NCI-H1092 treated with DMSO at 0.1 percent for 48 hours (cell line): ENCODE measurements at places on chromosomes 16 and 17.

- DNase-seq = no peak
Measured at GRCh38 chr16:29825145-29826044, 5.1 kb downstream of the MVP start.

DNA sequence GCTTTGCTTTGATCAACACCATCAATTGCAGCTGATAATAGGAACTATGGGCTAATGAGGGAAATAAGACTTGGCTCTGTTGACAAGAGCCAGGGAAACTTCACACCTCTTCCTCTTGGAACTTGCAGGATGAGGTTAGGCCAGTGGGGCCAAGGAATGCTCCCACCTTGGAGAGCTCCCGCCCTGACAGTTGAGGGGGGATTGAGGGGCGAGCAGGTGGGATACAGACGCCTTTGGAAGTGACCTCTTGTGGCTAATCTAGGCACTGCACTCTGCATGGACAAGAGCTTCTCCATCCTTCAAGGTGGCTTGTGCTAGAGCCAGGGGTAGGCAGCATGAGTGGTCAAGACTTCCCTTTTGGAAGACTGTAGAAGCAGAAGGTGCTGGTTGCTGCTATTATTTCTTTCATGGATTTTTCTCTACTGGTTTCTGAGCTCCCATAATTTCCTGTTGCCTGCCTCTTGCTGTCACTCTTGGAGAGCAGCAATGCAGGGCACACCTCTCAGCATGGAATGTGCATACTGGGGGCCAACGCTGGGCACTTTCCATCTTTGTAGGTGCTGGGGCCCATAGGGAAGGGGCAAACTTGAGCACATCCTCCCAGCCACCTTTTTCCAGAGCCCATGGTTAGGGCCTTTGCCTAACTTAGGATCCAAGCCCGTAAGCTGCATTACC lies 2.3 kb upstream of the PHF12 start:
- DNase-seq = peak; percentile 26

DNA sequence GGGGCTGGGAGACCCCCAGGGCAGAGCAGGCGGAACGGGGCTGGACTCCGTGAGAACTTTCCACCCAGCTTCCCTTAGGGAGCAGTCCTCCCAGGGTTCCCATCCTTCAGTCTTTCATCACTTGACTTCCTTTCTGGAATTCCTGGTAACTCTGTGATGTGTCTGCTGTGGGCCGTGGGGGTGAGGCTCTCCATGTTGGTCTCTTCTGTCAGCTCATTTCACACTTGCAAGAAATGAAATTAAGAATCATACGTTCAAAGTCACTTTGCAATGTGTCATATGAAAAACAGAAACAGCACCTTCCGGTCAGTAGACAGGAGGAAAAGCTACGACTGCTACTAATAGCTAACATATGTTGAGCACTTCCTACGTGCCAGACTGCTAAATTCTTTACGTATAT lies 5.4 kb upstream of the BBS2 start:
- no peak for DNase-seq

- DNase-seq = no peak
Measured at GRCh38 chr16:70269471-70269870, 17.7 kb upstream of the EXOSC6 start.

GRCh38 chr16:27595475-27595874 lies 45.5 kb downstream of the KATNIP start:
- DNase-seq = no peak

DNA sequence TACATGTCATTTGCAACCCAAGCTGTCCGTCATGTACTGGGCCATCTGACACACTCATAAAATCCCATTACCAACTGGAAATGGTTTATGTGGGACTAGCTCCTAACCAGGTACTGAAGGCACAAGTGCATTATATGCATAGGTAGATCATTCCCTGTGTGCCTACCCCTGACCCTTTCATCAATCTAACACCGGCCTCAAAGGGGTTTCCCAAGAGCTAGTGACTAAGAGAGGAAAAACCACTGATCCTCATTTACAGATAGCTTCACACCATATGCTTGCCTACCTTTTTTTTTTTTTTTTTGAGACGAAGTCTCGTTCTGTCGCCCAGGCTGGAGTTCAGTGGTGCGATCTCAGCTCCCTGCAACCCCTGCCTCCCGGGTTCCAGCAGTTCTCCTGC lies 449.8 kb downstream of the SLC39A11 start:
- DNase-seq = no peak

GRCh38 chr17:79844869-79845600 lies 5.8 kb upstream of the CBX4 start:
- DNase-seq = no peak

DNA sequence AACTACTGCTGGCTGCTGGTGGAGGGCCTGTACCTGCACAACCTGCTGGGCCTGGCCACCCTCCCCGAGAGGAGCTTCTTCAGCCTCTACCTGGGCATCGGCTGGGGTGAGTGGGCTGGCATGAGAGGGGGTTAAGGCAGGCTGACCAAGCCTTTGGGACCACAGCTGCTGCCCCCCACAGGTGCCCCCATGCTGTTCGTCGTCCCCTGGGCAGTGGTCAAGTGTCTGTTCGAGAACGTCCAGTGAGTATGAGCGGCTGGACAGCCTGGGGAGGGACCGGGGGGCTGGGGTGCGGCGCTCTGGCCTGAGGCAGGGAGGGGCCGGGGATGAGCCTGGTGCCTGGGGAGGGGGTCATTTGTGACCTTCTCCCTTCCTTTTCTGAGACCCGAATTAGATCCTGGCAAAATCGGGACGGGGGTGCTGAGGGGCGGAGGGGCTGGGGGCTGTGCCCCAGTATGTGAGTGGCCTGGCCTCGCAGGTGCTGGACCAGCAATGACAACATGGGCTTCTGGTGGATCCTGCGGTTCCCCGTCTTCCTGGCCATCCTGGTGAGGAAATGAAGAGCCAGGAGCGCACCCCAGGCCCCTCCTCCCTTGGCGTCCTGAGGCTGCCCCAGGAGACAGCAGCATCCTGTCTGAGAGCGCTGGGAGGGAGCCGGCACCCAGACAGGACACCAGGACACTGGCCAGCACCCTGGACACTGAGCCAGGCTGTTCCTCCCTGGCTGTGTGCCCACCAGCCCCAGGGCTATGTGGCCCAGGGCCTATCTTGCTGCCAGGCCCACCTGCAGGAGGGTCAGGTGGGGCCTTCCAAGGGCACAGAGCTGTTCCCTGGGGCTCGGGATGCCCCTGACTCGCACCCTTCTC lies 8.0 kb downstream of the GCGR start:
- no peak for DNase-seq

DNA sequence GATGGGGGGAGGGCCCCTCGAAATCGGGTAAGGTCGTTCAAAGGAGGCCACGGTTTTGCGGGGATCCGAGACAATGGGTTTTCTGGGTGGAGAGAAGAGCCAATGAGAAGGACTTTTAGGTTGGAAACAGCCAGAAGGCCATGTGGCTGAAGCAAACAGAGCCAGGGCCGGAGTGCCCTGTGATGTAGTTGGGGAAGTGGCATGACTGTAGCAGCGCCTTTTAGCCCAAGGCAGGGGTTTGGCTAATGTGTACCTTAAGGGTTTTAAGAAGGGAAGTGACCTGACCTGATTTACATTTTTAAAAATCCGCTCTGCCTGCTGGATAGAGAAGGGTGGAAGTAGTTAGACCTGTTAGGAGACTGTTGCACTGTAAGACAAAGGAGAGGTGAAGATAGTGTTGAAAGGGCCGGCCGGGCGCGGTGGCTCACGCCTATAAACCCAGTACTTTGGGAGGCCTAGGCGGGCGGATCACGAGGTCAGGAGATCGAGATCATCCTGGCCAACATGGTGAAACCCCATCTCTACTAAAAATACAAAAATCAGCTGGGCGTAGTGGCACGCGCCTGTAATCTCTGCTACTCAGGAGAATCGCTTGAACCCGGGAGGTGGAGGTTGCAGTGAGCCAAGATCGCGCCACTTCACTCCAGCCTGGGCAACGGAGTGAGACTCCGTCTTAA lies 1.0 kb downstream of the LYRM1 start:
- DNase-seq = peak; percentile 42

- DNase-seq = peak; percentile 33
Measured at GRCh38 chr16:4314532-4315185, 1.2 kb upstream of the GLIS2 start.

DNA sequence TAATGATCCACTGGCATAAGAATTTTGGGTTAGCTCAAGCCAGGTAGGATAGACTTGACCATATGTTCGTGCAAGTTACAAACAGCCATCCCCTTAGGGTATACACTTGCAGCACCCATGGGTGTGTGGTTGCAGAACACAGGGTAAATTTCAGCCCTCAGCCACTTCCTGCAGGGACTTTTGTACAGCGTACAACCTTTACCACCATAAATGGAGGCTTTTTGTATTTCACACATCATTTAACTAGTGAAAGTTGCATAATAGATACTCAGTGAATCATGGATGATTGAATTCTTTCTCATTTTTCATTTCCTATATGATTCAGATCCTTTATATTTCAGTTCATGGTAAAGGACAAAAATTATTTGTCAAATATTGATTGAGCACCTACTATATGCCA lies 473.9 kb downstream of the CDH13 start:
- DNase-seq = no peak
